Iris pigment epithelial cell (primary cell): ENCODE measurements at places on chromosomes 2 and 18.

DNA sequence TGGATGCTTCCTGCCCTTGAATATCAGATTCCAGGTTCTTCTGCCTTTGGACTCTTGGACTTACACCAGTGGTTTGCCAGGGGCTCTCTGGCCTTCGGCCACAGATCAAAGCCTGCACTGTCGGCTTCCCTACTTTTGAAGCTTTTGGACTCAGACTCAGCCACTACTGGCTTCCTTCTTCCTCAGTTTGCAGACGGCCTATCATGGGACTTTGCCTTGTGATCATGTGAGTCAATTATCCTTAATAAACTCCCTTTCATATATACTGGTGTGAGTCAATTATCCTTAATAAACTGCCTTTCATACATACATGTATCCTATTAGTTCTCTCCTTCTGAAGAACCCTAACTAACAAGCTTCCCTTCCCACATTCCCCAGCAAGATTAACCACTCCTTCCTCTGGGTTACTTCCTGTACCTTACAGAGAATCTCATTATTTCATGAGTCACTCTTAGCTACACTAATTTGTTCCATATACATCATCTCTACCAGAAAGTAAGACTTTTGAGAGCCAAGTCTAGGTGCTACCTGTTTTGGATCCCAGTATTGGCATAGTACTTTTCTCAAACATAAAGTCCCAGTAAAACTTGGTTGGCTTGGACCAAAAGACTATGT, 31.3 kb upstream of the LRATD1 start:
- peak; percentile 7 for DNase-seq

- no peak for DNase-seq
Measured at GRCh38 chr2:182043861-182044260, 58.2 kb downstream of the PPP1R1C start.

DNA sequence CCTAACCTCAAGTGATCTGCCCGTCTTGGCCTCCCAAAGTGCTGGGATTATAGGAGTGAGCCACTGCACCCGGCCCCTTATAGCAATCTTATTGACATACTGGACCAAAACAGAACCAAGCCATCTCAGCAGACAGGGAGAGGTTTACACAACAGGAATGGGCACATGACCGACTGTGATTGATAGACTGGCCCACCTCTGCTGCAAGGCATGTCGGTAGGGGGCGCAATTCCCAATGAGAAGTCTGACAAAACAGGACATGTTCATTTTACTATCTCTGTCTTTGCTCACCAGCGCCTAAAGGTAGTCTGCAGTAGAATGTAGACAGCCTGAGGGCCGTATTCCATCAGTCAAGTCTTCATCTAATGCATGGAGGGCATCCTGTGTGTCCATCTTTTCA, 2.0 kb downstream of the LYPD6B start:
- peak; percentile 32 for DNase-seq

DNA sequence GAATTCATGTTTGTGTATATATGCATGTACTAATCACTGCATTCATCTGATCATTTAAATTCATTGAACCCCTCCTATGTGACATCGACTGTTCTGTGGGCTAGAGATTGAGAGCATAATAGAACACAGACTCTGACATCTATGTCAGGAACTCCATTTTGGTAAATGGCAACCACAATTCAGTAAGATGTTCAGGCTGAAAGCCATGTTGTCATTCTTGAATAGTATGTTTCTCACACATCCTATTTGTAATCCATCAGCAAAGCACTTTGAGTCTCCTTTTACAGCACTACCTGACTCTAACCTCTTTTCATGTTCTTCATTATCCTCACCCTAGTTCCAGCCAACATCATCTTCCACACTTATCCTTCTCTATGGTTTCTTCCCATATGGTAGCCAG, 413.8 kb upstream of the MEX3C start:
- DNase-seq = no peak
